ENCODE measurements at places on chromosomes 13 and 19. TPM values are rescaled to one million over a fixed set of nuclear protein-coding genes. Genes with fewer than 3 reads are reported as not detected.

DNA sequence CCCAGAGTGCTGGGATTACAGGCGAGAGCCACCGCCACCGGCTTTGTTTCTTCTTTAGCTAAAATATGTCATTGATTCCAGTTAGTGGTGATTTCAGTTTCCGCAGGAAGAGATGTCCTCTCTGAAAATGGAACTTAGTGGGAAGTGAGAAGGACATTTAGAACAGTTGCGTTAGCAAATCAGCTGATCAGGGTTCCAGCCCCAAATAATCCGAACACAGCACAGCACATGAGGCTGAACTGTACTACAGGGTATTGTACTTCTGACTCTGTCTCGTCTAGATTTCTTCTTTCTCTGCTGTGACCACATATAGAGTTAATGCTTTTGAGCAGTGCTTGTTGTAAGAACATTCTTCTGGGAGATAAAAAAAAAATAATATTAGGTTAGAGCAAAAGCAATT lies 314.4 kb downstream of the MYO16 start:
- DNase-seq: no peak

DNA sequence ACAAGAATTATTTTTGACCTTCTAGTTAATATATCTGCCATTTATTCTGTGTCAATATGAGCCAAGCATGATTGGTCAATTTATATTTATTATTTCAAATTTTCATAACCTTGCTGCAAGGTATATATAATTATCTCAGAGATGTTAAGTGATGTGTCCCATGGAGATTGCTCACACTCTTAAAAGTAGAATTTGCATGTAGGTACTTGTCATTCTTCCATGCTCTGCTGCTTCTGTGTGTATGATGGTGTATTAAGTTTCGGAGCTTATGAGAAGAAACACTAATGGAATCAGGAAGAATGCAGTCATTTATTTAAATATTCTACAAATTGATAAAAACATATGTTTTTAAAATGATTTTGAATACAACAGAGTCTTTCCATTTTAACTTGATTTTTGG lies 586.8 kb upstream of the MIR17HG start:
- DNase-seq: no peak

- no peak for DNase-seq
Observed at GRCh38 chr19:28966737-28967399, 246.1 kb downstream of the UQCRFS1 start.

The TNNT1 gene
- 187 TPM for total RNA-seq

DNA sequence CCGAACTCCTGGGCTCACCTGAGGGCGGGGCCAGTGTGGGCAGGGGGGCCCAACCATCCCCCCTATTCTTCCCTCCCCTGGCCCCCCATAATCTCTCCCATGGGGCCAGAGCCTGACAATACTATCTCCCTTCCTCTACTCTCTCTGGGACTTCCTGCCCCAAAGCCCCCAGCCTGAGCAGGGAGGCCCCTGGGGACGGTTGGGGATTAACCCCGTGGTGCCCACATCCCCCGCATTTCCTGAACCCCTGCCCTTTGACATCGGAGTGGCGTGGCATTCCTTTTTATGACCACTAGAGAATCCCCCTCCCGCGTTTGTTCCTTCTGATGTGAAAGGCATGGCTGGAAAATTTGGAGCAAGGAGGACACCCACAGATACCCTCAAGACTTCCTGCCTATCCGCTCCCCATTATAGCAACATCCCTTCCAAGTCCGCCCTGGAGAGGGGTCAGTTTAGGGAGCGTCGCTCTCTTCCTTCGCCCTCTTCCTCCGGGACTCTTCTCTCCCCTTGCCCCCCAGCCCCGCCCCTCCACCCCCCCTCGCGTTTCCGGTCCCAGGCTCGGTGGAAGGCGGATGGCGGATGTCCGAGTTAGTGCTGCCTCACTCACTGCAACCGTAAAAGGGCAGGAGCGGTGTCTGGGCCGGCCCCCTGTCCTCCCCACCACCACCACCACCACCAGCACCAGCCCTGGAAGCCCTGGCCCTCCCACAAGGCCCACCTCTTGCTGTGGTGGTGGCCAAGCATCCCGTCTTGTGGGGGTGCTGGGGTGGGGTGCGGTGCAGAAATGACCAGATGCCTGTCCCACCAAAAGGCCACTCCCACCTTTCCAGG lies 1.8 kb downstream of the VASP start:
- DNase-seq: peak; percentile 96

DNA sequence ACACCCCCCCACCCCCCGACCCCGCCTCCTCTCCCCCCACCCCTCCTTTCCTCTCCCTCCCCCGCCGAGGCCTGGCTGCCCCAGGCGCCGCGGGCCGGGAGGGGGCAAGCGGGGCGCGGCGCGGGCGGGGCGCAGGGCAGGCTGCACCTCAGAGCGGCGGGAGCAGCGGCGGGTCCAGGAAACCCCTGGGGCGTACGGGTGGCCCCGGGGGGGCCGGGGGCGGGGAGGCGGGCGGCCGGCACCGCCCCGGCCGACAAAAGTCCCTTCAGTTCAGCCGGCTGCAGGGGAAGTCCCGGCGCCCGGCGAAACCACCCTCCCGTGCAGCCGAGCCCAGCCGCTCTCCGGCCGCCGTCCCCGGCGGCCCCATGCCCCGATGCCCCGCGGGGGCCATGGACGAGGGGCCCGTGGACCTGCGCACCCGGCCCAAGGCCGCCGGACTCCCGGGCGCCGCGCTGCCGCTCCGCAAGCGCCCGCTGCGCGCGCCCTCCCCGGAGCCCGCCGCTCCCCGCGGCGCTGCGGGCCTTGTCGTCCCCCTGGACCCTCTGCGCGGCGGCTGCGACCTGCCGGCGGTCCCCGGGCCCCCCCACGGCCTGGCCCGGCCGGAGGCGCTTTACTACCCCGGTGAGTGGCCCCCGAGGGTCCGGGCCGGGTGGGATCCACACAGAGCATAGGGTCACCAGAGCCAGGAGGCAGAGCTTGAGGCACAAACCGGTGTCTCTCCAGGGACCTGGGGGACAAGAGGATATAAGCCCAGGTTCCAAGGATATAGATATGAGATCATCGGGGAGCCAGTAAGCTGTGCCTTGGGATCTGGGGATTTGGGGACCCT lies at the start of gene BCL3:
BCL3 (plus strand) TSS at position 283 of the 829 bp plus-strand sequence; CDS start at position 366, 83 bp downstream.
- peak; percentile 94 for DNase-seq

DNA sequence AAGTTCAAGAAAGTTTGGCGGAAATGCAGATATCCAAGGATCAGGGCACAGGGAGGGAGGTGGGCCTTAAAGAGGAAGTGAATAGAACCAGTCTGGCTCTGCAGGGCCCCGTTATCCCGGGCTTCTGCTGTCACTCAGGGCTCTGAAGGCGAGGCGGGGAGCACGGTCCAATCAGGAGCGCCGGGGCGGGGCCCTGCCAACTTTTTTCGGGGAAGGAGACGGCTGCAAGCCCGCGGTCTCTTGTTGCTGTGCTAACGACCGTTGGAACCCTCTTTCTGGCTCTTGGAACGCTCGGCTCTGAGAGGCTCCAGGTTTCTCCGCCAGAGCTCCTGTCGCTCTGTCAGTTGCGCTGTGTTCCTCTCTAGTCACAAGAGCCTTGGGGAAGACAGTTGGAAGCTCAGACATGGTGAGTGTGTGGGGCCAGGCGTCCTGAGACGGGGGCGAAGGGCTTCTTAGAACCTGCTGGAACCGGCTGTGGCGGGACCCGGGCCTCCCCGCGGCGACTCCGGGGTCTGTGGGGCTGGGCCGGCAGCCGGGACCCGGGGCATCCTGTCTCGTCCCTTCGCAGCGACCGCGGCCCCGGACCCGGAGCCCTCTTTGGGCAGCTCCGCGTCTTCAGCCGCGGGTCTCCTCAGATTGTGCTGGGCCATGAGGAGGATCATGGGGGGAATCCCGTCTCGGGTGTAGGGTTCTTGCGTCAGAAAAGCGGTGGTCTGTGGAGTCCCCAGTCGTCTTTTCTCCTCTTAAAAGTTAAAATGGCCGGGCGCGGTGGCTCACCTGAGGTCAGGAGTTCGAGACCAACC lies 27.7 kb downstream of the ZNF844 start:
- DNase-seq: peak; percentile 95

The C19orf67 gene
- total RNA-seq: not detected

GRCh38 chr19:13964776-13965175 lies 12.5 kb downstream of the DCAF15 start:
- DNase-seq: no peak

DNA sequence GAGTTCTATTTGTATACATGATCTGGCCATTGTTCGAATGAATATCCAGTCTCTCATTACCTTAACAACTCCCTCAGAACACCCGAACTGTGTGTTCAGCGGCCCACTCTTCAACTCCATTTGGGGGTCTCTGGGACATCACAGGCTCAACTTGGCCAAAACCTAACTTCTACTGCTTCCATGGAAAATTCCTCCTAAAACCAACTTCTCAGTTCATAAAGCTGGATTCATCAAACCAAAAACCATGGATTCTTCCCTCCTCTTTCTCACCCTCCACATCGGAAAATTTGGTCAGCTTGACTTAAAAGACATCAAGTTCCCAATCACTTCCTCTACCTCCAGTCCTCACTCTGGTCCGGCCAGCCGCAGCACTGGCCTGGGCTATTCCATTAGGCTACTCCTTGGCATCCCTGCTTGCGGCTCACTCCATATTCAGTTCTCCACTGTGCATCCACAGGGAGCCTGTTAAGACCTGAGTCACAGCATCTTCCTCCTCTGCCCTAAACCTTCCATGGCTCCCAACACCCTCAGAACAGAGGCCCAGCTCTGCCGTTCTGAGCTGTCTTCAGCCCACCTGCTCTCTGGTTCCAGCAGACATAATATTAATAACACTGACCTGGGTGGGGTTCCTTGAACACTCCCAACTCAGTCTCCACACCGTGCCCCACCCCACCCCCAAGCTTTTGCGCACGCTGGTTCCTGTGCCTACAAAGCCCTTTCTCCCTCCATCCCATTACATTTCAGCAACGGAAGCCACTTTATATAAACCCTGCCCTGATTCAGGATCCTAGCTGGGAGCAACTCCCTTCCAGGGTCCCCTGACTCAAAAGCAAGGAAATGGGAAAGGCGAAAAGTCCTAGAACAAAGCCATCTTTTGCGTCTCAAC lies 1.1 kb downstream of the ZNF792 start:
- DNase-seq: no peak

- DNase-seq: no peak
Observed at GRCh38 chr13:80367473-80367872, 26.5 kb upstream of the SPRY2 start.

DNA sequence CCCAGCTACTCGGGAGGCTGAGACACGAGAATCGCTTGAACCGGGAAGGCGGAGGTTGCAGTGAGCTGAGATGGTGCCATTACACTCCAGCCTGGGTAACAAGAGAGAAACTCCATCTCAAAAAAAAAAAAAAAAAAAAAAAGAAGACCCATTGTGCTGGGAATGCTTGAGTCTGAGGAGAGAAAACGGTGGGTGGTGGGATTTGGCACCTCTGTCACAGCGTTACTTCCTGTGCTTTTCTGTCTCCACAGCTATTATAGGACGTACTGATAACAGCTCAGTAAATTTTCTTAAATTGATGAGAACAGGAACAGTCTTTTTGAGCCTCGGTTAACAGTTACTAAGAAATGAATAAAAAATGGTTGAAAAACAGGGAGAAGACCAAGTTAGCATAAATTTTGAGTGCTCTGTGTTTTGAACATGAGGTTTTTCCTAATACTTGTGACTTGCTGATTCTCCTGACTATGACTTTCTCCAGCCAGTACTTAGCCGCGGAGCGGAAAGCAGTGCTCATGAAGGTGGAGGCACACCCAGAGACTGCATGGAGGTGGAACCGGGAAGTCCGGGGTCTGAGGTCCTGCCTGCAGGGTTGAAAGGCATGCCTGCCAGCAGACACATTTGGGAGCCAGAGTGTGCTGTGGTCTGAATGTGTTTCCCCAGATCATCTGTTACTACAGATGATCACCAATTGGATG lies 55.3 kb upstream of the TEX29 start:
- no peak for DNase-seq
